Pericardium fibroblast (primary cell): ENCODE measurements at places on chromosomes 12 and 14. TPM values are rescaled to one million over a fixed set of nuclear protein-coding genes. Genes with fewer than 3 reads are reported as not detected.

Gene HOXC6
- total RNA-seq = 2.9 and 3.5 TPM in 2 replicates

Gene DCN
- total RNA-seq = 2,247 and 2,317 TPM in 2 replicates

Gene STK38L
- total RNA-seq = 8.2 and 16.8 TPM in 2 replicates

Gene ADCY4
- 0.26 and 2.1 TPM in 2 replicates for total RNA-seq

Gene PPM1H
- total RNA-seq = 0.51 and 0.82 TPM in 2 replicates

Gene GCH1
- total RNA-seq = 7.7 and 8.0 TPM in 2 replicates

Gene DTX1
- total RNA-seq = 0.09 and 0.93 TPM in 2 replicates

Gene SAMD15
- total RNA-seq = 0.34 and 1.3 TPM in 2 replicates

Gene KLC1
- 129 and 180 TPM in 2 replicates for total RNA-seq

Gene FAIM2
- 4.0 and 21.1 TPM in 2 replicates for total RNA-seq

Gene ETV6
- total RNA-seq = 5.8 and 7.9 TPM in 2 replicates

Gene DPF3
- total RNA-seq = 0.23 and 0.26 TPM in 2 replicates

Gene PLA2G1B
- total RNA-seq = not detected in 2 replicates

Gene TUBA1A
- 310 and 595 TPM in 2 replicates for total RNA-seq

Gene FGF23
- not detected in 2 replicates for total RNA-seq

Gene MGP
- total RNA-seq = 1,418 and 4,199 TPM in 2 replicates

Gene MUCL1
- total RNA-seq = not detected in 2 replicates

Gene TMEM119
- 182 and 212 TPM in 2 replicates for total RNA-seq

Gene PPP4R3A
- total RNA-seq = 24.5 and 29.5 TPM in 2 replicates

Gene GPR137C
- 0.17 and 0.58 TPM in 2 replicates for total RNA-seq

Gene TMEM63C
- total RNA-seq = 3.4 TPM in 1 of 2 replicates, not detected in the other

Gene C12orf50
- total RNA-seq = not detected in 2 replicates

Gene KRT82
- total RNA-seq = not detected in 2 replicates

Gene SMIM41
- total RNA-seq = 2.0 TPM in 1 of 2 replicates, not detected in the other

Gene CELA1
- not detected in 2 replicates for total RNA-seq

Gene NPFF
- total RNA-seq = not detected in 2 replicates

Gene WNT1
- total RNA-seq = not detected in 2 replicates
